ENCODE measurements at places on chromosomes 16 and 17.

GRCh38 chr17:74296548-74296936 is 22.5 kb downstream of the DNAI2 start:
- DNase-seq, result no peak

- DNase-seq, result no peak
These were observed 16.3 kb downstream of the HOXB1 start for GRCh38 chr17:48514477-48514876.

DNA sequence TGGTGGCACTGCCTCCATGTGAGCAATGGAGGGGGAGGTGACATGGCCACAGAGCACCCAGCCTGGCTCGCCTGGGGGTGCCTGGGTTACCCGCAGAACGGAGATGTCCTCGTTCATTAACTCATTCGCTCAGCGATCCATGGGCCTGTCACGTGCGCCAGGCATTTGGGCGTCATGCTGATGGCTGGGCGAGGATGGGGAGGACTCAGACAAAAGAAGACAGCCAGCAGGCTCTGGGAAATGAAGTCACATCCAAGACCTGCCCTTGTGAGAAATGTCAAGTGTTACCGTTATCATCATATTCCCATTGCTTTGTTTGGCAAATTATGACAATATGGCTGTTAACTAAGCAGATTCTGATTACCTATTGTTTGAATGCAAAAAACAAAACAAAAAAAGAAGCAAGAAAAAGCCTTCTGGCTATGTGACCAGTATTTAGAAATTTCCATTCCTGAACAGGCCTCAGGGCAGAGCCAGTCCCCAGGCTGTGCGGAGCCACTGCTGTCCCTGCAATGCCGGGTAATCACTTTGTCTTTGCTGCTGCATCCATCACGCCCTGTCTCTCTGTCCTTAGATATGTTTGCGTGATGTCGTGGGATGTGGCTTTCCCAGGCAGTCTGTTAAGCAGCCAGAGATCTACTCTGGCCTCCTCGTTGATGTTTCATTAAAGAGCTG is 57.9 kb downstream of the CMIP start:
- no peak for DNase-seq

DNA sequence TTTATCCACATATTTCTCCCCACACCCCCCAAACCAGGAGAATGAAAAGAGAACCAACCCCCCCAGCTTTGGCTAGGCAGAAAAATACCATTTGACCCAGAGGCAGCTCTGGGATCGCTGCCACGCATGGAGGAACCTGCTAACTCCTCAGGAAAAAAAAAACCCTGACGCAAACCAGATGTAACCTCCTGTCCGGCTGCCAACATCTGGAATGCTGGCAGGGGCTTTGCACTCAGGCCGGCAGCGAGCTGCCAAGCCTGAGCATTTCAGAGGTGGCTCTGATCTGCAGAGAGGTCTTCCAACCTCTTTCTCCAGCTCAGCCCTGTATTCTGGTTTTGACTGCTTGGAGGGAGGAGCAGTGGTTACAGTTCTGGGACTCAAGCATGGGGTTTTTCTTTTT is 8.2 kb downstream of the IGFBP4 start:
- DNase-seq, result no peak

- DNase-seq, result no peak
These were observed 16.7 kb downstream of the KRABD2 start for GRCh38 chr17:8359769-8360168.

DNA sequence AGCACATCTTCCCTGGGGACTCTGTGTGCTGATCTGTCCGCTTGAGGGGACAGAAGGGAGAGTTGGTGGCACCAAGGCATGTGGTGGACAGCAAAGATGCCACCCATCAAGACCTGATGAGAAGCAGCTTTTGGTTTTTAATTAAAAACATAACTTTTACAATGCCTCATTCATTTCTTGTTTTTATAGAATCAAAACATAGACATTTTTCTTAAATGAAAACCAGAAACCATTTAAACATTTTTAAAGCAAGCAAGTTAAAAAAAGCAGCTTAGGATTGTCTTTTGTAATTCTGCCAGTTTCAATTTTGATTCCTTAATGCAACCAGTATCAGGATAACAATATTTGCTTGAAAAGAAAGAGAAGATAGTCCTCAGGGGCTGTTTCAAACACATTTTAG is 123.7 kb upstream of the AXIN2 start:
- DNase-seq, result no peak

Data from stimulated activated naive CD4-positive, alpha-beta T cell (primary cell).